ENCODE measurements at places on chromosomes 6 and 20. TPM values are rescaled to one million over a fixed set of nuclear protein-coding genes. Genes with fewer than 3 reads are reported as not detected.

- no peak for DNase-seq
These were observed 61.4 kb upstream of the ASIP start for GRCh38 chr20:34179637-34180360.

DNA sequence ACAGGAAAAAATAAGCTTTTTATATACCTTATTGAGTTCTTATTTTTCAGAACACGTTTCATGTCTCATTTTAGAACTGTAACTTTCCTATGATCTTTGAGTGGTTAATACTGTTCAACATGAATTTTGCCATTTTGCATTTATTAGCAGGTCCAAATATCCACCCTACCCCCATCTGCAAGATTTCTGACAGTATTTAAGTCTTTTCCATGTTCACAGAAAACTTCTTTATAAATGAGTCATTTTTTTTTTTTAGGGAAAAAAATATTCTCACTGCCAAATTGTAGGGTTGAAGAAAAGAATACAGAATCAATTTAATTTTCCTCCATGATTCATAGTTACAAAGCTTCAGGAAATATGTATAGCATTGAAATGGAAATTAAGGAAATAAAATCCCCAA lies 101.8 kb downstream of the COL21A1 start:
- no peak for DNase-seq

DNA sequence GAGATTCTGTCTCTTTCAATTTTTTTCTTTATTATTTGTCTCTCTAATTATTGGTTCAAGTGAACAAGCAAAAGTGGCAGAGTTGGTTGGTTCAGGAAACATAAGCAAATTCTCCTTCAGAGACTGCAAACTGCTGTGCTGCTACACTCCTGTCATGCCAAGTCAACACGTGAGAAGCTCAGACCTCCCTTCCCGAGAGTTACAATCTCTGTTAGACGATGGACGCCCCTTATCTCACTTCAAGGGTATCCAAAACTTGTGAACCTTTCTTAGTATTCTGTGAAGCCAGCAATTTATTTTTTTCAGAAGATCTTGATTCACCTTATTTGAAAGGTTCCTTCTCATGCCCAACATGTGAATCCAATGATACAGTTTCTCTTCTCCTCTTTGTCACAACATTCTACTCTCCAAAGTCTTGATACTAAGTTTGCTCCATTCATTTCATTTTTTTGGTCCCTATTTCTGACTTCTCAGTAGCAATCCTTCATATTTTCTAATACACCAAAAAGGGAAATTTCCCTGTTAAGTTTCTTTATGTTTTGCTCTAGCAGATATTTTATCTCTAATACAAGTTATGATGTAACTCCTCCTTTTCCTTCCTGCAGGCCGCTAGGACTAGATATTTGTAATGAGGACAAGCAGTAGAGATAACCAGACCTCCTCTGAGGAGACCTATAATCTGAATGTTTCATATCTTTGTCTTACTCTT lies 448.8 kb upstream of the CITED2 start:
- no peak for DNase-seq

GRCh38 chr6:113362301-113363047 lies 494.7 kb upstream of the MARCKS start:
- no peak for DNase-seq

GRCh38 chr6:45448417-45449389 lies 71.0 kb upstream of the SUPT3H start:
- no peak for DNase-seq

DNA sequence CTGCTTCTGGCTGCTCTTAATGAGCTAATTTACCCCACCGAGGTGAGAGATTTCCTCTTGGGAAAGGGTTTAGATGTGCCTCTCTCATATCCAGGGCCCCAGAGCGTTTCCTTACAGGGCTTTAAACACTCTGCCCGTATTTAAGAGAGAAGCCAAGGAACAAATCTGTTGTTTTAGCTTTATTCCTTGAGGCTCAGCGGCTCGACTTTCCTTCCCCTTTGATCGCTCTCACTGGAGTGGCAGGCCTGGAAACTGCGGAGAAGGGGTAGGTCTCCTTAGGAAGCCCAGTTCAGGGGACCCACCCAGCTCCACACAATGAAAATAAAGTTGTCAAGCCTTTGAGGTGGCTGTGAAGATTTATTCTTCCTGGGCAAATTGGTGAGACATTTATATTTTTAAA lies 132.0 kb upstream of the JAG1 start:
- no peak for DNase-seq

GRCh38 chr6:110812719-110813118 lies 2.5 kb downstream of the CDK19 start:
- DNase-seq, result no peak

The BTN1A1 gene
- not detected for total RNA-seq

The TNFRSF21 gene
- total RNA-seq, result 10.9 TPM
